ENCODE measurements at places on chromosomes 7 and 10.
A peak's percentile ranks its signal among the peaks of the same experiment; 100 is the strongest.

DNA sequence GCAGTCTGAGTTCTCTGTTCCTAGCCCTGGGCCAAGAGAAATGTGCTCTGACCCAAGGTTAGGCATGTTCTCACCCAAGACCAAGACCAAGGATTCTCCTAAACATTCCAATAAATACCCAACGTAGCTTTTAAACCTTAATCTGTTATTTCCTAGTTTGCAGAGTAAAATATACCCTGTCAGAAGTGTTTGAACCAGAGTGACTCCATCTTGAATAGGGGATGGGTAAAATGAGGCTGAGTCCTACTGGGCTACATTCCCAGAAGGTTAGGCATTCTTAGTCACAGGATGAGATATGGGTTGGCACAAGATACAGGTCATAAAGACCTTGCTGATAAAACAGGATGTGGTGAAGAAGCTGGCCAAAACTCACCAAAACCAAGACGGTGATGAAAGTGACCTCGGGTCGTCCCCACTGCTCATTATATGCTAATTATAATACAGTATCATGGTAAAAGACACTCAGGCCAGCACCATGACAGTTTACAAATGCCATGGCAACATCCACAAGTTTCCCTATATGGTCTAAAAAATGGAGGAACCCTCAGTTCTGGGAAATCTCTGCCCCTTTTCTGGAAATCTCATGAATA lies 27.7 kb downstream of the PLXNA4 start:
- no peak for DNase-seq

GRCh38 chr7:151032936-151033863 lies 5.0 kb downstream of the ABCB8 start:
- DNase-seq: peak; percentile 39

DNA sequence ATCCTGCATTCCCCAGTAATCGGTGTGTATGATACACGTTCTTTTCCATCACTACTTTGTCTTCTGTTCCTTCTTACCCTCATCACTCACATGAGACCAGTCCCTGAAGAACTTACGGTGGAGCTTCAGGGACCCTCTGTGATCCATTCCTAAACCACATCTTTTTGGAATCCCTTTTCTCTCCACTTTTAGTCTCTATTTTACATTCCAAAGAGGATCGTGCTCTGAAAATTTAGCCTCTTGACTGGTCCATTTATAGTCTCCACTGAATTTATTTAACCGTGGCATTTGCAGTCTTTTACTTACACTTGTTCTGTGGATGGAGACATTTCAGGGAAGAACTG lies 109.1 kb downstream of the NT5C2 start:
- DNase-seq: no peak

- no peak for DNase-seq
Measured at GRCh38 chr10:7285522-7286322, 125.1 kb downstream of the SFMBT2 start.

DNA sequence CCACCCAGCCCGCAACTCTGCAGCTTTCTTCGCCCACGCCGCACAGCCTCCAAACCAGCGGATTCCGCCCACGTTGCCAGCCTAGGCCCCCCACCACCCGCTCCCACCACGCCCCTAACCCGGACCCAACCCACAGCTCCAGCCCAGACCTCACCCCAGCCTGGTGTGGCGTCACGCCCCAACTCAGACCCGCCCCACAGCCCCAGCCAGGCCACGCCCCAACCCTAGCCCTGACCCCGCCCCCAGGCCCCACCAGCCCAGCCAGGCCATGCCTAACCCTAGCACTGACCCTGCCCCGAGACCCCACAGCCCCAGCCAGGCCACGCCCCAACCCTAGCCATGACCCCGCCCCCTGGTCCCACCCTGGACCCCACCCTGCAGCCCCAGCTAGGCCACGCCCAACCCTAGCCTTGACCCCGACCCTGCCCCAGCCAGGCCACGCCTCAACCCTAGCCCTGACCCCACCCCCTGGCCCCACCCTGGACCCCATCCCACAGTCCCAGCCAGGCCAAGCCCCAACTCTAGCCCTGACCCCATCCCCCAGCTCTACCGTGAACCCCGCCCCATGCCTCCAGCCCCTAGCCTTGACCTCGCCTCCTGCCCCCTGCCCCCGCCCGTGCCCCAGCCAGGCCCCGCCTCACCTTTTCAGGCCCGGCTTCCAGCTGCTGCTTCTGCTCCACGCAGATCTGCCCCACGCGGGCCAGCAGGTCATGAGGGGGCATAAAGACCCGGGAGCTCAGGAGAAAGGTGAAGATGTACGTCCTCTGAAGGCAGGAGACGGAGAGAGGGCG lies 64.0 kb downstream of the RASGEF1A start:
- no peak for DNase-seq

GRCh38 chr10:119378737-119379067 lies 163.8 kb downstream of the RGS10 start:
- no peak for DNase-seq

GRCh38 chr7:154738216-154738615 lies 264.7 kb downstream of the PAXIP1 start:
- no peak for DNase-seq

GRCh38 chr7:124856299-124856888 lies 73.2 kb downstream of the POT1 start:
- DNase-seq: peak; percentile 74

DNA sequence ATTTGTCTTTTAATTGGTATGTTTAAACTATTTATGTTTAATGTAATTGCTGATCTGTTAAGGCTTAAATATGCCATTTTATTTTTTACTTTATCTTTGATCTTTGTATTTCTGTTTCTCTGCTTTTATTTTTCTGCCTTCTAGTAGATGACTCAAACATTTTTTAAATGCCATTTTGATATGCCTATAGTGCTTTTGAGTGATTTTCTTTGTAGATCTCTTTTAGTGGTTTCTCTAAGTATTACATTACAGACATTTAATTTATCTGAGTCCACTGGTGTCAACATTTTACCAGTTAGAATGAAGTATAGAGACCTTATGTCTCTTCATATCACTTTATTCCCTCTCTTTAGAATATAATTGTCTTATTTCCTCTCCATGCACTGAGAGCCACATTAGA lies 32.7 kb downstream of the IL6 start:
- DNase-seq: no peak

DNA sequence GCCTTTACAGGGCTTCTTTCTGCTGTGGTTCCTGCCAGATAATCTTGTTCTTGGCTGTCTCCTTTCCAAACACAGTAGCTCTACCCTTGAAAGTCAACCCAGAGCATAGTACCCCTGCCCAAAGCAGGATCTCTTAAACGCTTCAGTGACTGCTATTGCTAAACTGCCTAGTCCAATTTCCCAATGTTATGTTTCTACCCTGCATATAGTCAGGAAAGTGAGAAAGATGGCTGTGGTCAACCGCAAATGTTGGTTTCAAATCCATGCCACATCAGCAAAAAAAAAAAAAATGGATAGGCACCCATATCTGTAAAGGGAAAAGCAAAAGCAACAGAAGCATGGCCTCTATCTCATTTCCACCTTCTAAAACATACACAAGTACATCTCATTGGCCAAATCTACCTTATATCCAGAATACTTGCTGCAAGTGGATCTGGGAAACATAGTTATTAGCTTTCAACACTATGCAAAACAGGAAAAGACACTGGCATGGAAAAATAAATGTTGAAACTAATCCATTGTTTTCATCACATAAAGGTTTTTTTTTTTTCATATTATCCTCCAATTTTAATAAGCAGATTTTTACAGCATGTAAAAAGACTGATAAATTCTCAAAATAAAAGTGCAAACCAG lies 59.8 kb downstream of the DNAJC1 start:
- DNase-seq: no peak

DNA sequence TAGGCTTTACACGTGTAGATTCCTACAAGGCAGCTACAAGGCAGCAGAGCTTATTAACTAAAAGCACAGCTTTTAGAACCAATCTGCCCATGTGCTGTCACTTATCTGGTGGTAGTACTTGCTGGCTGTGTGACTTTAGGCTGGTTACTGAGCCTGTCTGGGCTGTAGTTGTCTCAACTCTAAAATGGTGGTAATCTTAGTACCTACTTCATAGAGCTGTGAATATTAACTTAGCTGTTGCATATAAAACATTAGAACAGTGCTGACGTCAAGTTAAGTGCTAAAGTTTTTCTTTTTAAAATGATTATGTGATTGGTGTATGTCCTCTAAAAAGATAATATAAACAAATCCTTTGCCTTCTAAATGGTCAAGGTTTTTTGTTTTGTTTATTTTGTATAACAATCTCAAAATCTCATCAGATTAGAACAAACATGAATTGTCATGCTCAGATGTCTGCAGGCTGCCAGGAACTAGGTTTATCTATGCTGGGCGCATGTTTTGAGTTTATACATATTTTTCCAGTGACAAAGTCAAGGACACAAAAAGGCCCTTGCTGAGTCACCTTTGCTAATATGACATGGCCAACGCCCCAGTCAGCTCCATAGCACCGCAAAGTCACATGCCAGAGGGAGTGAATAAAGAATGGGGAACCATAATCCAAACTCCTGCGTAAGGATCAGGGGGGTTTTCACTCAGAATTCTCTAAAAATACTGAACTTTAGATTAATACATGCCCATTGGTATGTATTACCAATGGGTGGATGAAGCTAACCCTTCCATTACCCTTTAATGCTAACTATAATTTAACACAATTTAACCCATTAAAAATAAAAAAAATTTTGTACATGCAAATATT lies 39.8 kb upstream of the ARL4A start:
- no peak for DNase-seq

- DNase-seq: peak; percentile 77
Measured at GRCh38 chr7:151992375-151992774, 33.1 kb upstream of the GALNT11 start.

GRCh38 chr10:4947635-4948596 lies 15.3 kb upstream of the AKR1C1 start:
- DNase-seq: peak; percentile 90

DNA sequence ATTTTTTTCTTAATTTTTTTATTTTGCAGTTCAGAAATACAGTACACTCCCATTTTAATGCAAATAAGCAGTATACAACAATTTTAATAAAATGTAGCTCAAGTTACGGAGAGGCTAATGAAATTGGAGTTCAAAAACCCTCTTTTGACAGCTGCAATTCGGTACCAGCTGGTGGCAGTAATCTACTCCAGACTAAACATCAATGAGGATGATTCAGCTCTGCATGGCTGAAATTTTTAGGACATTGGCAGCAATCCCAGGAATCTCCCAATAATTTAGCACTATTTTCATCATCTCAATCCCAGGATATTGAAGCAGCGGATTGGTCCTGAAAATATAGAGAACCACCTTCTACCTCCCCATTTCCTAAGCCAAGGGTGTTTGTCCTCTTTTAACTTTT lies 278.8 kb downstream of the CACNA2D1 start:
- peak; percentile 10 for DNase-seq

DNA sequence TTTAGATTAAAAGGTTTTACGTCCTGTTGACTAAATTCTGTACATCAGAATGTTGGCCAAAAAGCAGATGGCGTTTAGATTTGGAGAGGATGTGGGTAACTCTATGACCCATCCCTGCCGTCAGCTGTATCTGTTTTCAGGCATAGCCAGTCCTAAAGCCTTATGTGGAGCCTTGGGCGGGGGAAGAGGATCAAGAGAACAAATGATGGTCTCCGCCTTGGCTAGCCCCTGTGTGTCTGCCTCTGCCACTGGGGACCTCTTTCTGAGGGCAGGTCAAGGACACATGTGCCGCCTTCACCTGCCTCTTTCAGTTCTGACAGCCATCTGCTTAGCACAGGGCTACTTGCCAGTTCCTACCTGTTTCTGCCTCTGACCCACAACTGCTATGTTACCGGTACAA lies 24.1 kb downstream of the PDSS1 start:
- no peak for DNase-seq

- peak; percentile 46 for DNase-seq
Measured at GRCh38 chr10:28719789-28720436, 42.6 kb downstream of the BAMBI start.

DNA sequence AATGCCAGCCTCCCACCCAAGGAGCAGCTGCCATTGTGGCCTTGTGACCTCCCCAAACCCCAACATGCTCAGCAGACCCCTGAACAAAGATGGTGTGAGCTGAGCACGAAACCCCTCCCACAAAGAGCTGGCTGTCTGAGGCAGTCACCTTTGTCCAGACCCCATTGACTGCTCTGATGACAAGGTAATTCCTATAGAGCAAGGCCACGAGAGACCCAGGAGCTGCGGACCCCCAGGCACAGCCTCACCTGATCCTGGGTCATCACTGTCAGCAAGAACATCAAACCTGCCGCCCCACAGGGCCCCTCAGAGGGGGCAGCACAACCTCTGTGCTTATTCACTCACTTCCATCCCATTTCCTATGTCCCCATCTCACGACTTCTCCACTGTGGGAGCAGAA lies 102.6 kb downstream of the CPXM2 start:
- no peak for DNase-seq

DNA sequence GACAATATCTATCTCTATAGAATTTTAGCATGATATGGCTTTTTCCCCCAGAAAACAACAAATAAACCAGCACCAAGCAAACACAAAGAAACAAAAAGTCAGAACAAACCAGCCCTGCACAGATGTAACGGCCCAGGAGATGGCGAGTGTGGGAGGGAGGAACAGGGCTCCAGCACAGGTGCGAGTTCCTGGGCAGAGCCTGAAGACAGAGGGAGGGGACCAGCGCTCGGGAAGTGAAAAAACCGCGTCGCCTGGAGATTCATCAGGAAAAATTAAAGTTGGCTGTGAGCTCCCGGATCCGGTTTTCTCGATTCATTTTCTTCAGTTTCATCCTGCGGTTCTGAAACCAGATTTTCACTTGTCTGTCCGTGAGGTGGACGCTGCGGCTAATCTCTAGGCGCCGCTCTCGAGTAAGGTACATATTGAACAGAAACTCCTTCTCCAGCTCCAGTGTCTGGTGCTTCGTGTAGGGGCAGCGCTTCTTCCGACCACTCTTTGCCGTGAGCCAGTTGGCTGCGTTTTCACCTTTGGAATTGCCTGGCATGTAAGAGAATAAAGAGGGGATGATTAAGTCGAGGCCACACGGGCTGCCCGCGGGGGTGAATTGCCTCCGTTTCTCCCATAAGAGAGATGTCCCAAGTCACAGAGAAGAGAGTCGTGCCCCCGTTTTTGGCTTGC lies 2.3 kb downstream of the HOXA10 start:
- peak; percentile 67 for DNase-seq

- no peak for DNase-seq
Measured at GRCh38 chr10:70621503-70622078, 19.1 kb upstream of the PRF1 start.

- DNase-seq: no peak
Measured at GRCh38 chr10:103507235-103508191, 14.0 kb downstream of the NEURL1 start.

DNA sequence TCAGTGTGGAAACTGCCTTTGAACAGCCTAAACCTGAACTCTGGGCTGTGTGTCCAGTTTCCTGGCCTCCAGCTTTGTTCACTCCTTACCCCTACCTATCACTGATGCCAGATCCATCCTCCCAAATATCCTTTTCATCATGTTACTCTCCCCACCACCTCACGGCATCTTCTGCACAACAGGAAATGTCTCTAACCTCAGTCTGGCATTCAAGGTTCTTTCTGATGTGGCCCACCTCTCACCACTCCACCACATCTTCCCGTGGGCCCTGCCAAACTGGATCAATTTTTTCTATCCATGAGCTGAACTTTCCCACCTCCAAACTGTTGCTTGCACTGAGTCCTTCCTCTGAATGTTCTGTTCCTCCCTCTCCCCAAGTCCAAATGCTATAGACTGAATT lies 35.8 kb upstream of the MAP3K8 start:
- DNase-seq: no peak

GRCh38 chr7:66050337-66050957 lies 25.2 kb upstream of the ASL start:
- no peak for DNase-seq

Data from ACHN (cell line).